ENCODE measurements at places on chromosomes 2 and 18.
A peak's percentile ranks its signal among the peaks of the same experiment; 100 is the strongest.

GRCh38 chr2:213129311-213129710 is 22.1 kb downstream of the IKZF2 start:
- no peak for DNase-seq

DNA sequence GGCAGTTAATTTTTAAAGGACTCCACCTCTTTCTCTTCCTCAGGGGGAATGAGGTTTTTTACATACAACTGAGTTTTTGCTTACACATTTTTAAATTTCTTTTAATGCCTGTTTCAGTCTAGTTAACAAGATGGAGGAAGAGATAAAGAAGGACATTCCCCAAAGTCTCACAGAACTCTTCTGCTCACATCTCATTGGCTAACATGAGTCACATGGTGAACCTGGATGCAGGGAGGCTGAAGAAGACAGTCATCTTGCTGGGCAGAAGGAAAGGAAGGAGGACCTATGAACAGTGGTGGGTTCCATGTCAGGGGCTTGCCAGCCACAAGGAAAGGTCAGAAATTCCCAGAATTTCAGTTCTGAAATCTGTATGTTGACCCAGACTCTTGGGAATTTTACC is 10.4 kb upstream of the ST8SIA5 start:
- DNase-seq = no peak

- DNase-seq = no peak
Observed at GRCh38 chr2:11784280-11784679, 37.8 kb downstream of the LPIN1 start.

DNA sequence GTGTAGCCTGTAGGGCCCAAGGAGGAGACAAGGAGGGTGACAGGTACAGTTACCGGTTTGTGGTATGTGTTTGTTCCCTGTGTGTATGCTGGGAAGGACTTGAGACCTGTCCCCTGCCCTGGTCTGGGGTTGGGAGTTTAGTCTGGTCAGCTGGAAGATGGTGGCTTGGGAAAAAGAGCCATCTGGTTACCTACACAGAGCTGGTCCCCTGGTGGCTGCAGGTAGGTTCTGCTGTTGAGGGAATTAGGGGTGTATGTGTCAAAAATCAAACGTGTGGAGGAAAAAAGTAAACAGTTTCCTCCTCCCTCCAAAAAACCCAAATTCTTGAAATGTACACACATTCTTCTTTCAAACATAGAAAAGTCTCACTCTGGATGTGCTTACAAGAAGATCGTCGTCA is 24.3 kb downstream of the PTMA start:
- no peak for DNase-seq

DNA sequence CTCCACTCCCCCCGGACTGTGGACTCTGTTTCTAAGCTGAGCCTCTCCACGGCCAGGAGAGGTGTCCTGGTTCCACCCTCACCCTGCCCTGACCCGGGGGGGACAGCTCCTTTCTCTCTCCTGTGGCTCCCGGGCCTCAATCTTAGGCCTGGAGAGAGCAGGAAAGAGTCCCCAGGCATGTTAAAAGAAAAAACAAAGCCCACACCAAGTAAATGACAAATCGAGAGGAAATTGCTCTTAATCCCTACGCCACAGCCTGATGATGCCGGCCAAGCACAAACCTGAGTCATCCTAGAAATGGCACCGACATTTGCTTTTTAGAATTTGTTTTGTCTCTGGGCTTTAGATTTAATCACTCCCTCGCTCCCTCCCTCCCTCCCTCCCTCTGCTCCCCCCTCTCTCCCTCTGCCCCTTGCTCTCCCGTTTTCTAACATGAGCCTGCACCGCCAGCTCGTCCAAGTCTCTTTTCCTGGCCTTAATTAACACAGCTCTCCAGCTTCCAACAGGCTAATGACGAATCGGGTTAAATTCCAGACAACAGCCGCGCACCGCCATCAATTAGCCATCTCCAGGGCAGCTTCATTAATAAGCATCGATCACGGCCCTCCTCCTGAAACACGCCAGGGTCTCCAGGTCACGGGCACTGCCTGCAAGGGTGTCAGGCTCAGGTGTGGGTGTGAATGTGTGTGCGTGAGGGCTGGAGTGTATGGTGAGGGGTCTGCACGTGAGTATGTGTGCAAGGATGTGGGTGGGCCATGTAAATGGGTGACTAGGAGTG is 230.8 kb downstream of the CELF4 start:
- peak; percentile 10 for DNase-seq

DNA sequence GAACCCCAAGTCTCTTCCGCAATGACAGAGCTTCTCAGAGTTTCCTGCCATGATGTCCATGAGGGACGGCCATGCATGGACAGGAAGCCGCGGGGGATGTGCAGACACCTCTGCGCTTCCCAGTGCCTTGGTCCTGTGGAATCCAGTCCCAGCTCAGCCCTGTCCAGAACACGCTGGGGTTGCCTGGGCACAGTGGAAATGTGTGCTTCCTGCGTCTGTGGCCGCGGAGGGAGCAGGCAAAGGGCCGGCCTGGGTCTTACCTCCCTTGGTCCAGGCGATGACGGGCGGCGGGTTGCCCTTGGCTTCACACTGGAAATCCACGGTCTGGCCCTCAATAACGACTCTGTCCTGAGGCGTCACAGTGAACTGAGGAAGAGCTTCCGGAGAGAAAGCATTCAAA is 79.6 kb downstream of the PXDN start:
- no peak for DNase-seq

GRCh38 chr2:109186656-109187250 is 57.7 kb downstream of the SH3RF3 start:
- no peak for DNase-seq

DNA sequence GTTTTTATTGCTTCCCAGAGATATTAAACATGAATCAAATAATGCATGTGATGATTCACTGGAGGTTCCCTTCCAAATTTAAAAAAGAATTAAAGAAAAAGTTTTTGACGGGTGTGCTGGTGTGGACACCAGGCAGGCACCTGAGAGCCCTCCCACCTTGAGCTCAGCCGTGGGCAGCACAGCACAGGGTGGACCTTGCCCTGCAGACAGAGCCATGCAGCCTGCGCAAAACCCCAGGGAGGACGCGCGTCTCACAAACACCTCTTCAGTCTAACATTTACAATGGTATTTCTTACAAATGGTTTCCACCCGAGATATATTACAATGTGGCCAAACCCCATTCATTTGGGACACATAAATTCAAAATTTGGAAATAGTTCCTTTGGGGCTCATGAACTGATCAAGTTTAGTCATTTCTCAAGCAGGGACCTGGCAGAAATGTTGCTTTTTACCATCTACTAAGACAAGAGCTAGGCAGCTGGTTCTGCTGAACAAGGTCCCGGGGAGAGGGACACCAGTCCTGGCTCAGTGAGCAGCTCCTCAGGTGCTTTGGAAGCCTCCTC is 45.4 kb downstream of the ODC1 start:
- DNase-seq = no peak

DNA sequence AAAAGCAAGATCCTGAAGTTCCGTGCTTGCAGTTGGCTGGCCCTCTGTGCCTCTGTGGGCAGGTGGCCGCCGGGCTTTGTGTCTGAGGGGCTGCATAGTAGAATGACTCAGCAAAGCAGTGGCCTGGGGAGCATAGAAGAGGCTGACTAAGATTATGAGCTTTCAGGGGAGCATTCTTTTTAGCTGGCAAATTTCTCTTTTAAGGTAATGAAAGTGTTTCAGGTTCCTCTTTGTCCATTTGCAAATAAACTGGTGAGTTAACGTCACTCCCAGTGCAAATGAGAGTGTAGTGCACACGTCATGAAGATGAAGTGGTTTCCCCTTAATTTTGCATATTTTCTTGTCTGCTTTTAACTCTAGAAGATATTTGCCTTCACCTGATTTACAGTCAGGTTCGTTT is 98.6 kb downstream of the BCL2L11 start:
- DNase-seq = no peak

DNA sequence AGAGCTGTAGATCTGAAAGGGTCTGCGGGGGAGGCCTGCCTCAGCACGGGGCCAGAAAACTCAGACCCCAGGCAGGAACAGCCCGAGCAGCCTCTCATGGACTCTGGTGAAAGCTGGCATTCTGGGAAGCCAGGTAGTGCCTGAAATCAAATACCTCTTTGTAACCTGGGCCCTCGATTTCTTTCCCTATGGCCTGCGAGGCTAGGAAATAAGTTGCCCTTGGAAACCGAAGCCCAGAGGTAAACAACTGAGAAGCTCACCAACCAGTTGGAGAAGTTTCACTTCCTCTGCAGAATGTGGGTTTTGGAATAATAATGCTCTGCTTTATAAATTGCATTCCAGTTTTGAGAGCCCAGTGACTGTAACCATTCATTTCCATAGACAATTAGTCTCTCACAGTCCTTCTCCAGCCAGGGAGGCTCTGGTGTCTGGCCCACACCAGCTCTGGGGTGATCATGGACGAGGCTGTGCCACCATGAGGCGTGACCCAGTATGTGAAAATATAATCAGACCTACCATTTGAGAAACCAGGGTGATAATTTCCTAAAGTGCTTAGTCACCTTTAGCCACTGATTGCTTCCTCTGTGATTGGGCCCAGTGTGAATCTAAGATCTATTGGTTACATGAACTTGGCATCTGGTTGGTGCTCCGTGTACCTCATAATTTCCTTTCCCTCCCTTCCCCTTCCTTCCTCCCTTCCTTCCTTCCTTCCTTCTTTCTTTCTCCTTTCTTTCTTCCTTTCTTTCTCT is 133.1 kb upstream of the PELI1 start:
- DNase-seq = no peak

DNA sequence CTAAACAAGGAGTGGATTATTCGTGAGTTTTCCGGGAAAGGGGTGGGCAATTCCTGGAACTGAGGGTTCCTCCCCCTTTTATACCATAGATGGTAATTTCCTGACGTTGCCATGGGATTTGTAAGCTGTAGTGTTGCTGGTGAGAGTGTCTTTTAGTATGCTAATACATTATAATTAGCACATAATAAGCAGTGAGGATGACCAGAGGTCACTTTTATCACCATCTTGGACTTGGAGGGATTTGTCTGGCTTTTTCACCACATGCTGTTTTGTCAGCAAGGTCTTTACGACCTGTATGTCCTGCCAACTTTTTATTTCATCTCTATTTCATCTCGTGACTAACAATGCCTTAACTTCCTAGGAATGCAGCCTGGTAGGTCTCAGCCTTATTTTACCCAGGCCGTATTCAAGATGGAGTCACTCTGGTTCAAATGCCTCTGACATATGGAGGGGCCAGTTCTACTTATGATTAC is 124.8 kb upstream of the B3GNT2 start:
- no peak for DNase-seq

- DNase-seq = peak; percentile 15
Observed at GRCh38 chr2:11899264-11899818, 152.9 kb downstream of the LPIN1 start.

DNA sequence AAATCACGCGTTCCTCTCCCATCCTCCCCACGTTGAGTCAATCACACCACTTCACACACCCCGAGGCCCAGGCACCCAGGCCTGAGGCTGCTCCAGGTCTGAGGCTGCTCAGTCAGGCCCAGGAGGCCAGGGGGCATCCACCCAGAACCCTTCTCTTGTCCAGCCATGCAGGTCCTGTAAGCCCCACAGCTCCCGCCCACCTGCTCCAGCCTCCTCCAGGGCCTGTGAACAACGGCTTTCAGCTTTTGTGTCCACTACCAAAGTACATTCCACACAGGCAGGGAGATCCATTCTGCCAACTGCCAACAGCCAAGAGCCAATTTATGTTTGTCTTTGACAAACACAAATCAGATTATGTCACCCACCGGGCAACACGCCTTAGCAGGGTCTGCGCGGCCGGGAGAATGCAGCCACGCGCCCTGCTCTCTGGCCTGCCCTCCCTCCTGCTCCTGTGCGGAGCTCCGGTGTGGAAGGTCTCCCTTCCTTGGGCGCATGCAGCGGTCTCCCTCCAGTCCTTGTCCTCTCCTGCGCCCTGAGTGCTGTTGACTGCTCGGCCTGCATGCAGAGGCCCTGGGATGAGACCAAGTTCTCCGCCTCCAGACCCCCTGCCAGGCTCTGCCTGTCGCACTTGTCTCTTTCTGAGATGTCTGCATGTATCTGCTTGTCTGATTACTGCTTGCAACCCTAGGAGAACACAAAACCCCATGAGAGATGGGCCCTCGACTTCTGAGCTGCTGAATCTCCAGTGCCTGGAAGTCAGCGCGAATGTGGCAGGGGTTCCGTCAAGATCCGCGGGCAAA is 146.6 kb downstream of the ZNF516 start:
- no peak for DNase-seq

DNA sequence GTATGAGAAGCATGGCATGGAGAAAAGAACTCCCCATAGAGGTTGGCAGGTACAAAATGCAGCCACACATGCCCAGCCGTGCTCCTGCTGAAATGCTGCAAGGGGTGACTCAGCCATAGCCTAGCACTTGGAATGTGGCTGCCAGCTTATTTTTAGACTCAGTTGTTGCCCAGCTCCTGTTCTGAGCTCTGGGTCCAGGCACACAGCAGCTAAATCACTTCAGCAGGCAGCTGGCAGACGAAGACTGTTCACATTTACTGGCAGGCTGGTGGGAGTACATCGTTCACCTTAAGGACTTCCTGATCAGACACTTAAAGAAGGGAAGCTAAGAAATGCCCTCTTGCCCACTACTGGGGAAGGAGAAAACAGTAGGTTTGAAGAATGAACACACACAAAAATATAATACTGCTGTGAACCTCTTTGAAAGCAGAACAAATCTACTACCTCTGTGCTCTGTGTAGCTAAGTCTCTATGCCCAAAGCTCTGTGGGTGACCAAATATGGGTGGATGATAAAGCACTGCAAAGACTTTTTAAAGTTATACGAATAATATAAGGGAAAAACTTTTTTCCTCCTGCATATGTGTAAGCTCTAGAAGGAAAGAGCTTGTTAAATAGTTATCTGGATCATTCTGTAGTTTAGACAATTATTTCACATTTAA is 146.1 kb downstream of the LNPK start:
- no peak for DNase-seq

- no peak for DNase-seq
Observed at GRCh38 chr2:138814123-138814898, 34.1 kb upstream of the NXPH2 start.

DNA sequence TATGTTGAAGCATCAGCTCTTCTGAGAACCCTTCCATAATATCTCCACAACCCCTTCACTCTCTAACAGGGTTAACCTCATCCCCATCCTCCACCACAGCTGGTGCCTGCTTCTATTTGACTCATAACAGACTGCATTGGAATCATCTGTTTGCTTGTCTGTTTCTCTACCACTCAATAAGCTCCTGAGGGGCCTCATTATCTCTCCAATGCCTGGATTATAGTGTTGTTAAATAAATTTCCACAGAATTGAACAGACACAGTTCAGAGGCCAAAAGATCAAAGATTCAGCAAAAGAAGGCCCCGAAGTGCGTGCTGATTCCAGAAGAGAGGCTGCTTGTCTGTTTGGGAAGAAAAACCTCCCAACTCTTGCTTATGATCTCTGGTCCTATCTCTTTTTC is 33.7 kb upstream of the FAM98A start:
- no peak for DNase-seq

- no peak for DNase-seq
Observed at GRCh38 chr2:76721226-76721625, 801.0 kb downstream of the LRRTM4 start.

- no peak for DNase-seq
Observed at GRCh38 chr2:229205704-229206103, 65.4 kb downstream of the PID1 start.

DNA sequence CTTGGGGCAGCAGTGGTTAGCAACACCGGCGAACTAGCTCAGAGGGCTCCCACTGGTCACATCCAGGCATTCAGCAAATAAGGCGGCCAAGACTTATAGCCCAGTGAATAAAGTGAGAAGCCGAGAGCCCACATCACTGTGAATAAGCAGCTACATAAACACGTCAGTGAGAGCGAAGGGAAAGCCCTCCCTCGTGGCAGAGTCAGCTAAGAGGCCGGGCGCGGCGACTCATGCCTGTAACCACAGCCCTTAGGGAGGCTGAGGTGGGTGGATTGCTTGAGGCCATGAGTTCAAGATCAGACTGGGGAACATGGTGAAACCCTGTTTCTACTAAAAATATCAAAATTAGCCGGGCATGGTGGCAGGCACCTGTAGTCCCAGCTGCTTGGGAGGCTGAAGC is 5.2 kb downstream of the D2HGDH start:
- peak; percentile 9 for DNase-seq
